ENCODE measurements at places on chromosomes 4 and X.

DNA sequence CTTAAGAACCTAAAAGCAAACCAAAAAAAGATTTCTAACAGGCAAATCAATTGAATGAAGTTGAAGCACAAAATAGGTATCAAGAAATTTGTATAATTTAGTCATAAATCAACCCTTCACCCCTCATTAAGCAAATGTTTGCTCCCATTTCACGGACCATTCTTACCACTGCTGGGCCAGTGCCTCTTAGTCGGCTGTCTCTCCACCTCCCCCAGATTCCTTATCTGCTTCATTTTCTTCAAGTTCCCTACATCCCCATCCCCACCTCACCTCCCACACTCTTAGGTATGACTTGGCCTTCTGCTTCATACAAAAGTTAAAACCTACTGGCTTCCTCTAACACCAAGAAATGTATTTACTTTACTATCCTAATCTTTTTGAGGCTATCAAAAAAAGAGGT is 11.8 kb downstream of the AASDH start:
- no peak for DNase-seq

- DNase-seq: no peak
Measured at GRCh38 chrX:43140582-43140981, 362.6 kb upstream of the PPP1R2C start.

GRCh38 chrX:23201706-23202105 is 132.9 kb upstream of the PTCHD1 start:
- DNase-seq: no peak

GRCh38 chr4:129900430-129900953 is 804.5 kb downstream of the C4orf33 start:
- DNase-seq: no peak

DNA sequence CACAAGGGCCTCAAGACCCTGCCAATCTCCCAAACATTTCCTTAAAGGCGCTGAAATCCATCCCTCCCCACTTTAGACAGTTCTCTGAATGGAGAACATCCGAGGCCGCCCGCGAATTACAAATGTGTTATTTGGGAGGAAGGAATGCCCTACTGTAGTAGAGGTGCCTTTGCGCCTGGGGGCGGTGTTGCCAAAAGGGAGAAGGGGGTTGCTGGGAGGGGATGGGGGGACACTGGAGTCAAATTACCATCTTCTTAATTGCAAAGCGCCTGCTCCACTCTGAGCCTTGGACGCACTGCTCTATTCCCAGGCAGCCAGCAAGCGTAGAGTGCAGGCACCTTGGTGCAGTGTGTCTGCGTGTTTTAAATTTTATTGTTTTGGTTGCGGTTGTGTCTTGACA is 2.7 kb downstream of the TMEM255A start:
- no peak for DNase-seq

- DNase-seq: peak; percentile 39
Measured at GRCh38 chrX:12970691-12971202, 4.2 kb upstream of the TMSB4X start.
